Thymus (tissue), 14 donors: ENCODE measurements at places on chromosomes 11 and 22. TPM values are rescaled to one million over a fixed set of nuclear protein-coding genes. Genes with fewer than 3 reads are reported as not detected.

GRCh38 chr11:36123336-36124101 lies 165.7 kb downstream of the COMMD9 start:
- H3K36me3 ChIP-seq: no peaks in the 10 kb centered on the region
- H3K27me3 ChIP-seq: no peaks in the 10 kb centered on the region
- no peaks in the 10 kb centered on the region for H3K4me1 ChIP-seq
- DNase-seq: no peak
- no peak overlapping the region for H3K27ac ChIP-seq

DNA sequence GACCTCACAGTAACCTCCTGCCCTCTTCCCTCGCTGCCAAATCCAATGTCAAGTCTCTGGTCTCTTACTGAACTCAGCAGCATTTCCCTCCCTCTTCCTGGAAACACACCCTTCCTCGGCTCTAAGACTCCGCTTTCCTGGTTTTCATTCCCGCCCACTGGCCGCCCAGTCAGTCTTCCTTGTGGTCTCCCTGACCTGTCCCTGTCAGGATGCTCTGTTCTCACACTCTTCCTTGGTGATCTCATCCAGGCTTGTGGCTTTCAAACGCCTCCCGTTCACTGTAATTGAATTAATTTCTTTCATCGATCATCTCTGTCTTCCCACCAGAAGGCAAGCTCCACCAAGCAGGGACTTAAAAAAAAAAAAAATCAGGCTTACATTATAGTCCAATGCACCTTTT lies 33.5 kb downstream of the MYO18B start:
- H3K27ac ChIP-seq: no peak overlapping the region
- no peaks in the 10 kb centered on the region for H3K27me3 ChIP-seq
- H3K36me3 ChIP-seq: no peaks in the 10 kb centered on the region
- peaks cover 20% of the 10 kb centered on the region for H3K4me1 ChIP-seq
- DNase-seq: no peak

DNA sequence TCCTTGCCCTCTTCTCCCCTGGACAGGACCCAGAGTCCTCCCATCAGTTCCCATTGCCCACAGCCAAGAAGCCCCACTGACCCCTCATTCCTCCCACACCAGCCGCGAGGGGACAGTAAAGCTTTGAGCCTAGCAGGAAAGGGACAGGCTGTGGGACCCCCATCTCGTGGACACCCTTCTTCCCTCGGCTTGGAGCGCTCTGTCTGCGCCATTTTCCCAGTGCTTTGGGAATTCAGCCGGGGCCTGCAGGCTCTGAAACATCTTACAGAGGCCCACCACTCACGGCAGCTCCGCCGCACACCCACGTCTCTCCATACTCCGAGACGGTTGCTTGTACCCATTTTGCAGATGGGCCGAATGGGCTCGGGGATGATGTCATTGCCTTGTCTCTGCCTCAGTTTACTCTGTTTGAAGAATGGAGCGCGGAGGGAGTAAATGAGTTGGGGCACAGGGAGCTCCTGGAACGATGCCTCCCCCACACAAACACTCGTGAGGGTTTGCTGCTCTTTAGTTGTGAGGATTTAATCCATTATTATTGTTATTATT lies 447.7 kb downstream of the TBC1D22A start:
- no peak overlapping the region for H3K27ac ChIP-seq
- H3K4me3 ChIP-seq: no peak overlapping the region
- no peaks in the 10 kb centered on the region for H3K4me1 ChIP-seq
- H3K27me3 ChIP-seq: no peaks in the 10 kb centered on the region
- H3K36me3 ChIP-seq: no peaks in the 10 kb centered on the region
- no peak for DNase-seq

DNA sequence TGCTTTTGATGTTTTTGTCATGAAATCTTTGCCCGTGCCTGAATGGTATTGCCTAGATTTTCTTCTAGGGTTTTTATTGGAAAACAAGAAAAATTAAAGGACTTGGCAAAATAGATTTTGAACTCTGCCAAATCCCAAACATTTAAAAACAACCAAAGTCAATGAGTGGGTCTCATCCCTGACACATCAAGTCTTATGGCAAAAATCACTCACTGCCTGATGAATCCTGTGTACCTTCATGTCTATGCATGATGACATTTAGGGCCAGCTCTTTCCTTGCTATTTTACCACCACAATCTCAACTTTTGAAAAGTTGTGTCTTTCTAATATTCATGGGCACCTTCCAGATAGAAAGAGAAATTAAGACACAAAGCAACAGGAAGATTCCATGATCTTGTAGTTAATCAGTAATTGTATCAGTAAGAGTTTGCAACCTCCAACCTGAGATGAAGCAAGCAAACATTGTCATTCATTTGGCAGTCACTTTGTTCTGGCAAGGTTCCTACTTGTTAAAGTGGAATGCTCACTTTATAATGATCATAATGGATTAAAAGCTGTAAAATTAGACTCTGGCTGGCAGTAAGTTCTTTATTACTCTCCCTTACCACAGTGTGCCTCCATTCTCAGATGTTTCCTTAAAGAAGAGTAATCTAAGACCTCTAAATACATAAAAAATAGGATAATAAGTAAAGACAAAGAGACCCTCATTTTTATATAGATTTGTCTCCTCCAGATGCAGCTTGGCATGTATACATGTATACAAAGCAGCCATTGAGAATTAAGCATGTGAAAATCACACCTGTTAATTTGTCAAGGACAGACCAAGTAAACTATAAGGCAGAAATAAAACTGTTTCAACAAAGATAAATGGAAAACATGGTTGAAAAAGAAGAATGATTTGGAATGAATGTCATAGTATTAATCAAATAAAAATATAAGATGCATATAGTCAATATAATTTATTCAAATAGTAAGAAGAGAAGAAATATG lies 51.6 kb downstream of the ETS1 start:
- H3K4me3 ChIP-seq: no peak overlapping the region
- no peaks in the 10 kb centered on the region for H3K27me3 ChIP-seq
- H3K4me1 ChIP-seq: peaks cover 6% of the 10 kb centered on the region

DNA sequence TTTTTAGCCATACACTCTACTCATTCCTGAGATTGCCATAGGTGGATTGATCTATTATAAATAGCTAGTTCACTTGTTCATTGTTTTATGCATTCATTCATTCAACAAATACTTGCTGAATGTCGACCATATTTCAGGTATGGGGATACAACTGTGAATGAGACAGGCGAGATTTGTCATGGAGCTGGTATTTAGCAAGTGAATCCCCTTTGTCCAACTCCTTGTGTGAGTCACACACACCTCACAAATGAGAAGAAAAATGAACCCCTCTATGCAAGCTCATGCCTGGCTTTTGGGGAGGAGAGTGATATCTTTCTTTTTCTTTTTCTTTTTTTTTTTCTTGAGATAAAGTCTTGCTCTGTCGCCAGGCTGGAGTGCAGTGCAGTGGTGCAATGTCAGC lies 1.8 kb upstream of the AMPD3 start:
- no peaks in the 10 kb centered on the region for H3K36me3 ChIP-seq
- H3K4me1 ChIP-seq: peaks cover 33% of the 10 kb centered on the region
- no peak overlapping the region for H3K4me3 ChIP-seq
- H3K27ac ChIP-seq: no peak overlapping the region

DNA sequence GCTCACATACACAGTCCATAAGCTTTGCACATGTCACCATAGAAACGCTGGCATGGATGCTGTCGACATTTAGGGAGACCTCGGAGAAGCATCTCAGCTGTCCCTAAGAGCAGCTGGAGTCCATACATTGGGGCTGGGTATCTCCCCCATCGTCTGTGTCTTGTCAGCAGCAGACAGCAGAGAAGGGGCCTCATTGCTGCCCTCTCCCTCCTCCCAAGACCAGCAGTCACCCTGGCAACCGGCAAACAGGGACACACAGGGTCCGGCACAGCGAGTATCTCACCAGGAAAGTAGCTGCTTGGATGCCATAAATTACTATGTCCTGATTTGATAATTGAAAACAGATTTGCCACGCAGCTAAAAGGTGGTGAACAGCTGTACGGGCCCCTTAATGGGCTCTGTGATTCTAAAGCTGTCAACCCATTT lies 84.4 kb downstream of the CD44 start:
- H3K4me3 ChIP-seq: no peak overlapping the region
- peaks cover 53% of the 10 kb centered on the region for H3K36me3 ChIP-seq
- H3K4me1 ChIP-seq: peaks cover 17% of the 10 kb centered on the region
- no peak for DNase-seq
- no peaks in the 10 kb centered on the region for H3K27me3 ChIP-seq

DNA sequence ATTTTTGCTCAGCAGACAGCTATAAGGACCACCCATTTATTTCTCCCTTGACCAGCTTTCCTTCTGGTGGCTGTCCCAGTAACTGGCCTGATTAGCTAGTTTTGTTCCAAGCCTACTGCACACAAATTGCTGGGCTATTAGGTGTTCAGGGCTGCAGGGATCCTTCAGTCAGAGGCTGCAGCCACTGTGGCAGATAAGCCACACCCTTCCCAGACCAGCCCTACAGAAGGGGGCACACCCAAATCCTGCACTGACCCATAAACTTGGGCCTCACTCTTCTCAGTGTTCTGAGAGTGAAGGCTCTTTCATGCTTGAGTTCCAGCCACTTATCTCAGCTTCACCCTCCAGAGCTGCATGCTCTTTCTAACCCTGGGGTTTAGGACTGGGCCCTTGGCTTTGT lies 200.0 kb downstream of the AASDHPPT start:
- H3K27ac ChIP-seq: no peak overlapping the region
- DNase-seq: no peak
- H3K4me1 ChIP-seq: no peaks in the 10 kb centered on the region
- no peaks in the 10 kb centered on the region for H3K36me3 ChIP-seq
- no peaks in the 10 kb centered on the region for H3K27me3 ChIP-seq

GRCh38 chr11:15965562-15966250 lies 390.6 kb downstream of the SOX6 start:
- H3K4me1 ChIP-seq: no peaks in the 10 kb centered on the region
- no peak overlapping the region for H3K27ac ChIP-seq
- H3K4me3 ChIP-seq: no peak overlapping the region
- DNase-seq: no peak
- H3K36me3 ChIP-seq: no peaks in the 10 kb centered on the region
- H3K27me3 ChIP-seq: no peaks in the 10 kb centered on the region

- H3K27ac ChIP-seq: no peak overlapping the region
- no peaks in the 10 kb centered on the region for H3K36me3 ChIP-seq
- no peaks in the 10 kb centered on the region for H3K27me3 ChIP-seq
- no peaks in the 10 kb centered on the region for H3K4me1 ChIP-seq
Observed at GRCh38 chr11:124219126-124219525, 21.8 kb upstream of the OR8G1 start.

The ASCL2 gene
- total RNA-seq: 2.5 TPM

The OSM gene
- total RNA-seq: 1.9 TPM

The C11orf42 gene
- not detected for total RNA-seq
